ENCODE measurements at places on chromosomes 11 and 22.

DNA sequence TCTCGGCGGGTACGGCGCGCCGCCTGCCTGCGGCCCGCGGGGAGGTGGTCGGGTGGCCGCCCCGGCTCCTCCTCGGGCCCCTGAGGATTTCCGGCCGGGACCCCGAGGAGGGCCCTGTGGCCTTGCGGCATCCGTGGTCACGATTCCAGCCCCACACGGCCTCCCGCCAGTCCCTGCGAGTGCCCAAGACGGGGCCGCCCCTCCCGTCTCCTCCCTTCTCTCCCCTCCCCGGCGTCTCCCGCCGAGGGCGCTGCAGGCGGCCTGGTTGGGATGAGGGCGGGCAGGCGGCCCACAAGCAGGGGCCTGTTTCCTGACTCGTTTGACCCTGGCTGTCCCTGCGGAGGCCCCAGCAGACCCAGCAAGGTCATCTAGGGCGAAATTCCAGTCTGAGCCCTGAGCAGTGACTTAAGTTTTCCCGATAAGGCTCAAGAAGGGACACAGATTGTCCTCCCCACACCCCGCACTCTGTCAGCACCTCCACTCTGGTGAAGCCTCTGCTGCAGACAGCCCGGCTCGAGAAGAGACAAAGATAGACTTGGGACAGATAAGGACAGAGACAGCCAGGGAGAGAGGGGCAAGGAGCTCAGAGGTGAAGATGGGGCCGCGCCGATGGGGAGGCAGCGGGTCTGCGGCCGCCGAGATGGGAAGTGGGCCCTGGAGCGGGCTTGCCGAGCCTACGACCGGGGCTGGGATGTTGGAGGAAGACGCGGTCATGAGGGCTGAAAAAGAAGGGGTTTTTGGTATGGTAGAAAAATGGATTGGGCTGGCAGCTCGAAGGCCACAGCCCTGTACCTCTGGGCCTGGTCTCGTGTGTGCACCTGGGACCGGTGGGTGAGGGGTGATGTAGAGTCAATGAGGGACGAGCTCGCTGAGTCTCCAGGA is 95.0 kb downstream of the SWAP70 start:
- H3K27me3 ChIP-seq: no peaks in the 10 kb centered on the region
- H3K36me3 ChIP-seq: peaks cover 11% of the 10 kb centered on the region
- DNase-seq: peak; percentile 74
- H3K27ac ChIP-seq: peak overlapping the region; percentile 83
- peaks cover 62% of the 10 kb centered on the region for H3K4me1 ChIP-seq

DNA sequence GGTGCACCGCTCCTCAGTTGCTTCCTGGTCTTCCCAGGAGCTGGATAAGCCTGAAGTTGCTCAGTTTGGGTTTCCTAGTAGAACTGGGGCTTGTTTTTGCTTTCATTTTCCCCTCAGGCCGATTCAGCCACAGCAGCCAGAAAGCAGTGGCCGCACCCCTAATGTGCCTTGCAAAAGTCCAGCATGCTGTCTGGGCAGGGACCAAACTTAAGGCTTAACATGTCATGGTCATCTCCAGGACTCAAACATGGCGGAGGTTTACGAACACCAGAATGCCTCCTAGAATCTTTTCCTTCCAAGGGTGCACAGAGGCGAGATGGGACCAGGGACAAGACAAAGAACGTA is 2.5 kb downstream of the GNG3 start:
- peaks cover 49% of the 10 kb centered on the region for H3K36me3 ChIP-seq
- H3K27me3 ChIP-seq: no peaks in the 10 kb centered on the region
- peak overlapping the region; percentile 98 for H3K27ac ChIP-seq
- peaks cover 24% of the 10 kb centered on the region for H3K4me1 ChIP-seq
- DNase-seq: no peak
- peak overlapping the region; percentile 91 for H3K4me3 ChIP-seq

- H3K36me3 ChIP-seq: peaks cover 15% of the 10 kb centered on the region
- H3K27me3 ChIP-seq: no peaks in the 10 kb centered on the region
- no peak for DNase-seq
- no peak overlapping the region for H3K27ac ChIP-seq
- H3K4me3 ChIP-seq: no peak overlapping the region
These were observed 38.9 kb downstream of the TBC1D22A start for GRCh38 chr22:46801331-46801811.

DNA sequence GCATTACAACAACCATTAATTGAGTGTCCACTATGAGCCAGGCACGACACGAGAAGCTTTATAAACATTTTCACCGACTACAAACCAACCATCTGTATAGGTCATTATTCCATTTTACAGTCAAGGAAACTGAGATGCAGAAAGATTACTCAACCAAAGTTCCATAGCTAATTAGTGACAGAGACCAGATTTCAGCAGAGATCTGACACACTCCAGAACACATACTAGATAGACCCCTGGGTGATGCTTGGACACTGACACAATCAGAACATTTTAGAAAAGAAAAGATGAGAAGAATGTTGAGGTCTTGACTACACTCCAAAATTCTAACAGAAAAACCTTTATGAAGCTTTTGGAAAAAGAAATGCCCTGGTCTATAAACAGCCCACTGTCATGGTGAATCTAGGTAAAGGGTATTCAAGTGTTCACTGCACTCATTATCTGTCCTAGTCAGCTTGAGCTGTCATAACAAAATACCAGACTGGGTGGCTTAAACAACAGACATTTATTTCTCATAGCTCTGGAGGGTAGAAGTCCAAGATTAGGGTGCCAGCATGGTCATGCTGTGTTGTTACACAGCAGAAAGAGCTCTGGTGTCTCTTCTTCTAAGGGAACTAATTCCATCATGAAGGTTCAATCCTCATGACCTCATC is 89.0 kb downstream of the RELT start:
- H3K4me1 ChIP-seq: peaks cover 6% of the 10 kb centered on the region
- no peaks in the 10 kb centered on the region for H3K36me3 ChIP-seq
- no peaks in the 10 kb centered on the region for H3K27me3 ChIP-seq
- H3K4me3 ChIP-seq: no peak overlapping the region
- DNase-seq: no peak
- no peak overlapping the region for H3K27ac ChIP-seq

GRCh38 chr22:42962295-42963230 is 52.4 kb downstream of the PACSIN2 start:
- peak overlapping the region; percentile 12 for H3K4me3 ChIP-seq
- H3K27ac ChIP-seq: peak overlapping the region; percentile 42
- no peaks in the 10 kb centered on the region for H3K27me3 ChIP-seq
- peaks cover 52% of the 10 kb centered on the region for H3K4me1 ChIP-seq
- no peak for DNase-seq
- peaks cover 20% of the 10 kb centered on the region for H3K36me3 ChIP-seq

- H3K4me1 ChIP-seq: peaks cover 29% of the 10 kb centered on the region
- H3K27ac ChIP-seq: peak overlapping the region; percentile 96
- no peaks in the 10 kb centered on the region for H3K36me3 ChIP-seq
- no peak for DNase-seq
These were observed 1.5 kb upstream of the SMPD1 start for GRCh38 chr11:6388748-6389147.

- H3K36me3 ChIP-seq: peaks cover 6% of the 10 kb centered on the region
- H3K4me1 ChIP-seq: no peaks in the 10 kb centered on the region
- H3K27ac ChIP-seq: no peak overlapping the region
- no peaks in the 10 kb centered on the region for H3K27me3 ChIP-seq
- no peak for DNase-seq
- H3K4me3 ChIP-seq: no peak overlapping the region
These were observed 59.7 kb upstream of the RAG2 start for GRCh38 chr11:36657610-36658267.

- H3K4me1 ChIP-seq: peaks cover 41% of the 10 kb centered on the region
- H3K4me3 ChIP-seq: no peak overlapping the region
- no peak overlapping the region for H3K27ac ChIP-seq
These were observed 6.1 kb upstream of the CD82 start for GRCh38 chr11:44559207-44559939.

- H3K36me3 ChIP-seq: no peaks in the 10 kb centered on the region
- H3K4me3 ChIP-seq: no peak overlapping the region
- H3K27me3 ChIP-seq: peaks cover 20% of the 10 kb centered on the region
- no peak for DNase-seq
- H3K4me1 ChIP-seq: no peaks in the 10 kb centered on the region
These were observed 7.5 kb upstream of the WNT7B start for GRCh38 chr22:45984316-45984916.

GRCh38 chr11:819129-819931 is 616 bp downstream of the PNPLA2 start:
- peak overlapping the region; percentile 72 for H3K4me3 ChIP-seq
- H3K27me3 ChIP-seq: no peaks in the 10 kb centered on the region
- H3K36me3 ChIP-seq: peaks cover 30% of the 10 kb centered on the region
- H3K4me1 ChIP-seq: peaks cover 11% of the 10 kb centered on the region
- peak; percentile 89 for DNase-seq

- DNase-seq: no peak
- no peak overlapping the region for H3K27ac ChIP-seq
- peaks cover 14% of the 10 kb centered on the region for H3K4me1 ChIP-seq
These were observed 15.9 kb downstream of the IL17REL start for GRCh38 chr22:49996518-49997250.

- H3K4me3 ChIP-seq: no peak overlapping the region
- no peaks in the 10 kb centered on the region for H3K36me3 ChIP-seq
- H3K27me3 ChIP-seq: peaks cover 26% of the 10 kb centered on the region
These were observed 40.3 kb downstream of the PARVG start for GRCh38 chr22:44220727-44221680.

- peaks cover 22% of the 10 kb centered on the region for H3K27me3 ChIP-seq
- H3K4me3 ChIP-seq: no peak overlapping the region
- no peaks in the 10 kb centered on the region for H3K4me1 ChIP-seq
These were observed 61.8 kb upstream of the PRODH start for GRCh38 chr22:18997925-18998315.

GRCh38 chr11:90798769-90799168 is 575.9 kb upstream of the CHORDC1 start:
- peaks cover 10% of the 10 kb centered on the region for H3K4me1 ChIP-seq
- no peak overlapping the region for H3K27ac ChIP-seq
- H3K27me3 ChIP-seq: no peaks in the 10 kb centered on the region

GRCh38 chr11:118219732-118220131 is 5.1 kb downstream of the JAML start:
- H3K4me3 ChIP-seq: no peak overlapping the region
- no peaks in the 10 kb centered on the region for H3K4me1 ChIP-seq
- H3K36me3 ChIP-seq: peaks cover 8% of the 10 kb centered on the region
- no peak overlapping the region for H3K27ac ChIP-seq
- H3K27me3 ChIP-seq: peaks cover 22% of the 10 kb centered on the region

DNA sequence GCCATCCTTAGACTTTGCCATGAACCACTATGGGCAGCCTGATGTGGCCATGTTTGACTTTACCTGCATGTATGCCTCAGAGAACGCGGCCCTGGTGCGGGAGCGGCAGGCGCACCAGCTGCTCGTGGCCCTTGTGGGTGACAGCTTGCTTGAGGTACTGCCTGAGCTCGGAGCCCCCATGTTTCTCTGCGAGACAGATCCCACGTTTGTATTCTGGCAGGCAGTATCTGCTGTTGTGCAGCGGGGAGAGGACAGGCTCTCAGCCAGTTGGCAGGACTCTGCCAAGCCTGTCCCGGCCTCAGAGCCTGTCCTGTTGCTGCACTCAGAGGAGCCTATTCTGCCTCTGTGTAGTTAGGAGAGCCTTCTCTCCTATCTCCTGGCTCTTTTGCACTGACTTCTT is 109.9 kb downstream of the MICAL2 start:
- peaks cover 22% of the 10 kb centered on the region for H3K4me1 ChIP-seq
- DNase-seq: no peak
- no peaks in the 10 kb centered on the region for H3K27me3 ChIP-seq
- no peak overlapping the region for H3K4me3 ChIP-seq
- H3K27ac ChIP-seq: no peak overlapping the region

GRCh38 chr11:7673724-7674434 is 579 bp upstream of the CYB5R2 start:
- peaks cover 20% of the 10 kb centered on the region for H3K4me1 ChIP-seq
- H3K36me3 ChIP-seq: no peaks in the 10 kb centered on the region
- DNase-seq: no peak
- no peak overlapping the region for H3K4me3 ChIP-seq
- H3K27me3 ChIP-seq: no peaks in the 10 kb centered on the region

DNA sequence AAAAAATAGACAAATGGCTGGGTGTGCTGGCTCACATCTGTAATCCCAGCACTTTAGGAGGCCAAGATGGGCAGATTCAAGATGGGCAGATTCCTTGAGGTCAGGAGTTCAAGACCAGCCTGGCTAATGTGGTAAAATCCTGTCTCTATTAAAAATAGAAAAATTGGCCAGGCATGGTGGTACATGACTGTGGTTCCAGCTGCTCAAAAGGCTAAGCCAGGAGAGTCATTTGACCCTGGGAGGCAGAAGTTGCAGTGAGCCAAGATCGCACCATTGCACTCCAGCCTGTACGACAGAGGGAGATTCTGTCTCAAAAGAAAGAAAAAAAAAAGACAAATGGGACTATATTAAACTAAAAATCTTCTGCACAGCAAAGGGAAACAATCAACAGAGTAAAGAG is 55.4 kb downstream of the USP35 start:
- H3K36me3 ChIP-seq: peaks cover 6% of the 10 kb centered on the region
- no peak overlapping the region for H3K27ac ChIP-seq
- no peak overlapping the region for H3K4me3 ChIP-seq
- no peaks in the 10 kb centered on the region for H3K4me1 ChIP-seq
- no peak for DNase-seq

GRCh38 chr11:31442086-31442485 is 67.3 kb downstream of the IMMP1L start:
- H3K27me3 ChIP-seq: no peaks in the 10 kb centered on the region
- no peak for DNase-seq

DNA sequence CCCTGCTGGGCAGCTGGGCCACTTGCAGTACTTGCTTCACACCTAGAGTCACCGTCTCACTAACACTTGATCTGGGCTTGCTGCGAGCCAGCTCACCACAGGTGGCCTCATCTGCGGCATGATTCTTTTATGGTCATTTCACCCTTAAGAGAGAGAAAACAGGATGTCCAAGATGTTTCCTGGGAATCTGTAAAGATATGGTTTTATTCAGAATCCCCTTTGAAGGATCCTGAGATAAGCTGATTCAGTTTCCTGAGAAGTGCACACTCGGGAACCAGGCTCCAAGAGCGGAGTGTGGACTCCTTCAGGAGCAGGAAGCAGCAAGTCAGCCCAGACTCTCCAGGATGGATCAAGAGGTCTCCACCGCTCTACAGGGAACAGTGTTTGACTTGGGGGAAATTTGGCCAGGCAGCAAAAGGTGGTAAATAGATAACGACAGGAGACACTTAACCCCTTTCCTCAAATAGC is 21.8 kb upstream of the TP53AIP1 start:
- no peaks in the 10 kb centered on the region for H3K4me1 ChIP-seq
- no peaks in the 10 kb centered on the region for H3K27me3 ChIP-seq
- no peak overlapping the region for H3K4me3 ChIP-seq
- peaks cover 22% of the 10 kb centered on the region for H3K36me3 ChIP-seq

DNA sequence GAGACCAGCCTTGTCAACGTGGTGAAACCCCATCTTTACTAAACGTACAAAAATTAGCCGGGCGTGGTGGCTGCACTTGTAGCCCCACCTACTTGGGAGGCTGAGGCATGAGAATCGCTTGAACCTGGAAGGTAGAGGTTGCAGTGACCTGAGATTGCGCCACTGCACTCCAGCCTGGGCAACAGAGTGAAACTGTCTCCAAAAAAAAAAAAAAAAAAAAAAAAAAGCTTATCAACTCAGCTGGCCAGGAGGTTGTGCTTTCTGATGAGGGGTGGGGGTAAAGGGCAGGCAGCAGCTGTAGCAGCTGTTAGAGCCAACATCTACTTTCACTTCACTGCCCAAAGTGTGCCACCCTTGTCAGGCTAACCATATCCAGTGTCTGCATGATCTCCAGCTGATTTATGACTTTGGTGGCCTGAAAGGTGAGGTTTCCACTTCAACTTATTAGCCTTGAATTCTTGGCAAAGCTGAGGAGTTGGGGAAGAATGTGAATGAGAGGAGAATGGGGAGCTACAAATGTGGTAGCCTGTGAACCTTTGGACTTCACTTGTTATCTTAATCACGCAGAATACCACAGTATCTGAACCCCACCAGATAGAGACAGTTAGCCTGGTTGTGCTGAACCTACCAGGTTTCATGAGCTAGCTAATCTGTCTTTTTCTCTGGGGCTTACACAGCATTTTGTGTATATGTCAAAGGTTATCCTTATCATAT is 19.6 kb downstream of the RNF121 start:
- no peaks in the 10 kb centered on the region for H3K27me3 ChIP-seq
- no peak overlapping the region for H3K4me3 ChIP-seq

All from MCF 10A (cell line).